ENCODE measurements at places on chromosomes 7 and 10.

DNA sequence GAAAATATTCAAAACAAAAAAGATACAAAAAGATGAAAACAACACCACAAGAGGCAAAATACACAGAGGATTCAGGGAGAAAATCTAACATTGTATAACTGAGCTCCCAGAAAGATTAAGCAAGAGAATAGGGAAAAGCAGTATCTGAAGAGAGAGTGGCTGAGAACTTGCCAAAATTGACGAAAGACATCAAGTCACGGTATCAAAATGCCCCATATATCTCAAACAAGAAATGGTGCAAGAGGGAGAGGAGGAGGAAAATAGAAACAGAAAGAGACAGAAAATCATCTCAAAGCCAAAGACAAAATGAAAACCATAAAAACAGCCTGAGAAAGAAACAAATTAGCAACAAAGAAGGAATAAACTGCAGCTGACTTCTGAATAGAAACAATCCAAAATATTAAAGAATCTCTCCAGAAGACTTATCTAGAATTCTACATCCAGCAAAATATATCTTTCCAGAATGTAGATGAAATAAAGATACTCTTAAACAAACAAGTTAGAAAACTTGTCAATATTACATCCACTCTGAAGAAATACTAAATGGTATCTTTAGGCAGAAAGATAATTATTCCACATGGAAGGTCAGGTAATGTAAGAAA, 5.5 kb downstream of the USP6NL start:
- DNase-seq = no peak

DNA sequence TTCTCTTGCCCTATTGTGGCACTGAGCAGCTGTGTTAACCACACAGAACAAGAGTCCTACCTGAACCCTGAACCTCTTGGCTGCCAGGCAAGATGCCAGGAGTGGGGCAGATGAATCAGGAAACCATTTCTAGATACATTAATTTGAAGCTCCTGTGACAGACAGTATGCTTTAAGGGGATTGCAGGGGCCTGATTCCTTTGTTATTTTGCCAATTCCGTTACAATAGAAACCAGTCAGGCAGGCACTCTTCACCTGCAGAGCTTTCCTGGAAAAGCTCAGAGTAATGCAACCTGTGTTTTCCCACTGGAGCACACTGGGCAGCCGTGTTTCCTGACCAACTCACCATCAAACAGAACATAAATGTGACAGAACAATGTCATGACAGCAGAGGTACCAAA, 233.1 kb downstream of the BMPER start:
- no peak for DNase-seq

DNA sequence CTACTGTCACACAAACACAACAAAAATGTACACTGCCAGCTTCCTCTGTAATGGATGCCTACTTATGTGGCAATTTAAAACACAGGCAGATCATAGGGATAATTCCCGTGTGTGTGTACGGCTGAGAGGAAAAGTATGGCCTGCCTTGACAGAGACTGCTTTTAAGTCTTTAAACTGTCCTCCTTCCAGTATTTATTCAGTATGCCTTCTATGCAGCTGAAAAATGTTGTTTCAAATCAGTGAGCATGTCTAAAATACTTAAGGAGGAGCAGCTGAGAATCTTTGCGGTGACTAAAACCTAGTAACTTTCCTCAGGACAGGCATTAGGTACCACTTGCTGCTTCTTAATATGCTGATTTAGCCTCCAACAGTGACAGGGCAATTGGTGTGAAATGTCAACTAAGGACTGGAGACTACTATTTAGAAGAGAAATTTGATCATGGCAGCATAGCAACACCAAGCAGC, 126.3 kb downstream of the CACNA2D1 start:
- no peak for DNase-seq

DNA sequence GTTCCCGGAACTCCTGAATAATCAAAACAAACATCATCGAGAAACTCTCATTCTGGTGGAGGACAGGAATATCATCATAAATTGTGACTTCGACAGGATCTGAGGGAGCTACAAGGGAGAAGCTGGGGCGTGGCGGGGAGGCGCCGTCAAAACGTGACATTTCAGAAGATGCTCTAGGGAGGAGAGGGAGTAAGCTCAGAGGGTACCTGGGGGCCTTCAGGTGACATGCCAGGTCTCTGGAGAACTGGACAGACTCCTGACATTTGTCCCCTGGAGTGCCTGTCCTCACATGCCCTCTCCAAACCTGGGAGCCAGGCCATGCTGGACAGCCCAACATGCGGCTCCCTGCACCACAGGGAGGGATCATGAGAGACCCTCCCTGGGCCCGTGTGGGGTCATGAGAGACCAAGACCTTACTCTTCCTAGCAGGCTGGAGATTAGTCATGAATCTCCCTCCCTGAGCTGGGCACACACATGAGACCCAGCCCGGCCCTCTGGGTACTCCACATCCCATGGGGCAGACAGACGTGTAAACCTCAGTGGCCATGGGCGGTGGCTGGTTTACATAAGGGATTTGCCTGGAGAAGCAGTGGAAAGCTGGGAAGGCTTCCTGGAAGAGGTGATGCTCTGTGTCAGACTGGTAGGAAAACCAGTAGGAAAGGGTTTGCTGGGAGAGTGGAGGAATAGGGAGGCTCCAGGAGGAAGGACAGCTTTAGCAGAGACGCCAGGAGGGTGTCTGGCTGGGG, 81.0 kb downstream of the MYL10 start:
- DNase-seq = no peak

- peak; percentile 13 for DNase-seq
Observed at GRCh38 chr10:35940141-35941041, 298.3 kb upstream of the FZD8 start.

DNA sequence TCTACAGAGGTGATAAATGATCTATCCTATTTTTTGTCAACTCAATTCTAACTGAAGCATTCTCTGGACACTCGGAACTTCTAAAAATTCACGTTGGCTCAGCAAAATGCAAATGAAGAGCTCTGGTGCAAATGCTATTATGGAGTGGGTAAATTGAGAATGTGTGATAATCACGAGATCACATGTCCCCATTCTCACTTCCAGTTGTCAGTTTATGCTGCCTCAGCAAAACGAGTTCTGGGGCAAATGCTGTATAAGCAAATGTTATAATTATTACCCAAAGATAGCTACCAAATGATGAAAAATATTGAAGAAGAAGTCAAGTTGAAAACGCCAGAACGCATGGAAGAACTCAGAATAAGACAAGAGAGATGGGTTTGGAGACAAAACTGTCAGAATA, 29.4 kb downstream of the AKR1B1 start:
- DNase-seq = no peak

DNA sequence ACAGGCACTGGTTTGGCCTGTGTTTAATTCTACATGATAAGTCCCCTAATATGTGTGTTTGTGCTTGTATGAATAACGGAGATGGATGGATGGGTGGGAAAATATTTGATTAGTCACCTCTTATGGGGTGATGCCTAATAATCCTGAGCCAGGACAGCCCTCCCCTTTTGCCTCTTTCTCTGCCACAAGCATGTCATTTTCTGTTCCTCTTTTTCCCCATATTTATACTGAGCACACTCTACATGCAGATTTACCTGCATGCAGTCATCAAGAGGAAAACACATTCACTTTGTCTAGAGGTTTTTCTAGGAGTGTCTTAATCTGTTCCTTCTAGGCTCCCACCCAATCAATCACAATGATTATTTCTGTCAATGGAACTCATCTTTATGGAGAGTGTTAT, 111.6 kb upstream of the TBX20 start:
- no peak for DNase-seq

DNA sequence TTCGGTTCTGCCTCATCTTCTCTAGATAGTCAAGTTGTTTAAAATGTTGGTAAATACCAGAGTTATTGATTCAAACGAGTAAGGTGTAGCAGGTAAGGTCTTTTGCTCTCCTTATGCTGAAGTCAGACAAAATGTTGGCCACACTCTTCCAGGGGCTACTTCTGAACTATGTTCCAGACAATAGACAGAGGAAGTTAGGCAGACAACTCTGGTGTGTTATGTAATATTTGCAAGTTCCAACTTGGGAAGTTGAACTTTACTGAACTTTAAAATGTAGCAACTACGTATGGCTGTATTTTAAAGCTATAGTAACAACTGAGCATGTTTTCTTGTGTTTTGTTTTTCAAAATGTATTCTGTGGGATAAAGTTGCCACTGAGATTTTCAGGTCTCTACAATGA, 125.7 kb upstream of the NEBL start:
- DNase-seq = no peak

DNA sequence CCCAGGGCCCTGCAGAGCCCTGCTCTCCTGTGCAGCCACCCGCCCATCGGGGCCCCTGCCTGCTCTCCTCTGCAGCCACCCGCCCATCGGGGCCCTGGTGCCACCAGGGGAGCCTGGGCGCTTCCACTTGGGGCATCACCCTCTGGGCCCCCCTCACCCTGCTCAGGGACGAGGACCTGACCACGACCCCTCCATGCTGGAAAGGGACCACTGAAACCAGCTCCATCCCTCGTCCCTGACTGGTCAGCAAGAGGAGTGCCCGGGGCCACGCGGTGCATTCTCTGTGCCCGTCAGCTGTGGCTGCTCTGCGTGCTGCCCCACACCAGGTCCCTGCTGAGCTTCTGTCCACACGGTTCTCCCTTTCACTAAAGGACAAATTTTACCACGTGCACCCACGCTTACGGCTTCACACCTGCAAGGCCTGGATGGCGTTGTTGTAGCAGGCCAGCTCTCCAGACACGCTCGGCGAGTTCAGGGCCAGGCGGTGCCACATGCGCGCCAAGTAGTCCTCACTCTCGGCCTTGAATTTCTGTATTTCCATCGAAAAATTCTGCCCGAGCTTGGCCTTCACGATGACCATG, 57.6 kb downstream of the CFAP46 start:
- DNase-seq = no peak

DNA sequence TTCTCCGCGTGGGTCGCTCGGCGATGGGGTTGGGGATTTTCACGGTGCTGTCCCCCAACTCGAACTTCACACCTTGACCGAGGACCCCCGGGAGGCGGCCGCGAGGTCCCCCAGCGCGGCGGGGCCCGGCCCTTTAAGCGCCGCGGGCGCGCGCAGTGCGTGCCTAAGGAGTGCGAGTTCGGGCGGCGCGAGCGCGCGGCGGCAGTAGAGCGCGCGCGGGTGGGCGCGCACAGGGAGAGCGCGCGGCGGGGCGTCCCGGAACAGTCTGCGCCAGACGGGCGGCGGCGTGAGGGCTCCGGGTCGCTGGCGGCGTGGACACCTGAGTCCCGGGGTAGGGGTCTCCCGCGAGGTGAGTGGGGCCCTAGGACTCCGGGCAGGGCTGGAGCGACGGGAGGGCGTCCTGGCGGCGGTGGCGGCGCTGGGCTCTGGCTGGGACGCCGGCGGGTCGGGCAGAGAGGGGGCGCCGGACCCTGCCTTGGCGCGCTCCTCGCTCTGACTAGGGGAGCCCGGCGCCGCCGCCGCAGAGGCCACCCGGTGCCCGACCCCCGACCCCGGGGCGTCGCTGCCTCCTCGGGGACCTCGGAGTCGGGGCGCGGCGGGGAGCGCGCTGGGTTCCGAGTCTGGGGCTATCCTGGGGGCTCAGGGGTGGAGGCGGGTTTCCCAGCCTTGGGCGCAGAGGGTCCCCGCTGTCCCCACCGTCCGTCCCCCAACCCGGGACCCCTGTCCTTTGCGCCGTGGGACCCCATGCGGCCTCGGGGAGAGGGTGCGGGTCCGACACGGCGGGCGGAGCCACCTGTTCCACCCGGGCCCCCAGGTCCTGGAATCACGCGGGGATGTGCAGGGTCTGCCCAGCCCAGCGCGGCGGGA, at the start of gene PROSER2:
TSS of gene PROSER2 (plus strand) at position 235 of the 867 bp plus-strand sequence. CDS start 28,722 bp downstream, outside the sequence.
- DNase-seq = no peak

DNA sequence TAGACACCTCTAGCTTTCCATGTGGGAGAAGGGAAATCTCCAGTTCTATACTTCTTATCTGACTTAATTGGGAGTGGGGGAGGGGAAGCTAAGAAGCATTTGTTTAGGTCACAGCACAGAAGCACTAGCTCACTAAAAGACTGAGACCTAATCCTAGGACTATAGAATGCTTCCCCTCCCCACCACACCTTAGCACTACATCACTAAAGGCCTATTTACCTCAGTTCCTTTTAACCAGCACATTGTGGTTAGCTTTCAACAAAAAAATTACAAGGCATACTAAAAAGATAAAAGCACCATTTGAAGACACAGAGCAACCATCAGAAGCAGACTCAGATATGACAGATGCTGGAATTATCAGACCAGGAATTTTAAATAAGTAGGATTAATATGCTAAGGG, 53.8 kb upstream of the ADRA2A start:
- DNase-seq = no peak

- DNase-seq = no peak
Observed at GRCh38 chr10:94027197-94027596, 33.5 kb downstream of the PLCE1 start.

- DNase-seq = no peak
Observed at GRCh38 chr10:74424565-74424964, 273.5 kb downstream of the ADK start.

GRCh38 chr10:119253433-119254174, 46.2 kb downstream of the GRK5 start:
- DNase-seq = peak; percentile 85

- DNase-seq = no peak
Observed at GRCh38 chr7:141359262-141359661, 191.9 kb upstream of the AGK start.

DNA sequence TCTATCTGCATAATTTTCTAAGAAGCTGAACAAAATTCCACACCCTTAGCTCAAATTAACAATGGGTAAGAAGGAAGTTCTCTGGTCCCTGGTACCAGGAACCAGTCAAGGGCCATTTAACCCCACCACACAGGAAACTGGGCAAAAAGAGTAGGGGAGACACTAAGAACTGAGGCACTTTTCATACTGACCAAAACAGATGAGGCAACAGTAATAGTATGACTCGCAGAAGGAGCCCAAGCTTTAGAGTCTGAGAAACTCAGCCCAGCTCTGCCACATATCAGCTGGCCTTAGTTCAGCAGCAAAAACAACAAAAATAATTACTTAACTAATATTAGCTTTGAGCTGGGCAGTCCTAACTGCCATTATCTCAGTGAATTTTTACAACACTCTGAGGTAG, 221.2 kb downstream of the FAM107B start:
- no peak for DNase-seq

DNA sequence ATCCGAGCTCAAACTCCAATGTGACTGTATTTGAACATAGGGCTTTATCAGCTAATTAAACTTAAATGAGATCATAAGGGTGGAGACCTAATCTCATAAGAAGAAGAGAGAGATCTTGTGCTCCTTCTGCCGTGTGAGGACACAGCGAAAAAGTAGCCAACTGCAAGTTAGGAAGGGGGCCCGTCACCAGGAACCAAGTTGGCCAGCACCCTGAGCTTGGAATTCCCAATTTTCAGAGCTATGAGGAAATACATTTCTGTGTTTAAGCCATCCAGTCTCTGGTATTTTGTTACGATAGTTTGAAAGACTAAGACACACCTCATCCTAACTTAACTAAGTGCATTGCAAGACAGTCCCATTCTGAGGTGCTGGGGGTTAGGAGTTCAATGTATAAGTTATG, 14.1 kb upstream of the WDR86 start:
- no peak for DNase-seq

GRCh38 chr10:129793996-129794395, 170.1 kb downstream of the EBF3 start:
- no peak for DNase-seq

DNA sequence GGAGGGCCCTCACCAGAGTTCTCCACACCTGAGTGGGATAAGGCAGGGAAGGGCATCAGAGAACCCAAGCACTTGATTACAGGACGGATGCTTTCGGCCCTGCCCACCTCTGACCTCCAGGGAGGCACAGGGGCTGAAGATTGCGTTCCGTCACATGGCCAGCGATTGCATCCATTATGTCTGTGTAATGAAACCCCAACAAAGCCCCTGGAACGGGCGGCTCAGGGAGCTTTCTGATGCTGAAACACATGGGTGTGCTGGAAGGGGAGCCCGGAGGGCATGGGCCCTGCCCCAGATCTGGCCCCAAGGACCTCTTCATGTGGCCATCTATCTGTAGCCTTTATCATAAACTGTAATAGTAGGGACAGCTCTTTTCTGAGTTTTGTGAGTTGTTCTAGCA, 117.2 kb downstream of the PTPN20 start:
- DNase-seq = no peak

All from AG04450 (cell line).